ENCODE measurements at places on chromosomes 1 and 21.

DNA sequence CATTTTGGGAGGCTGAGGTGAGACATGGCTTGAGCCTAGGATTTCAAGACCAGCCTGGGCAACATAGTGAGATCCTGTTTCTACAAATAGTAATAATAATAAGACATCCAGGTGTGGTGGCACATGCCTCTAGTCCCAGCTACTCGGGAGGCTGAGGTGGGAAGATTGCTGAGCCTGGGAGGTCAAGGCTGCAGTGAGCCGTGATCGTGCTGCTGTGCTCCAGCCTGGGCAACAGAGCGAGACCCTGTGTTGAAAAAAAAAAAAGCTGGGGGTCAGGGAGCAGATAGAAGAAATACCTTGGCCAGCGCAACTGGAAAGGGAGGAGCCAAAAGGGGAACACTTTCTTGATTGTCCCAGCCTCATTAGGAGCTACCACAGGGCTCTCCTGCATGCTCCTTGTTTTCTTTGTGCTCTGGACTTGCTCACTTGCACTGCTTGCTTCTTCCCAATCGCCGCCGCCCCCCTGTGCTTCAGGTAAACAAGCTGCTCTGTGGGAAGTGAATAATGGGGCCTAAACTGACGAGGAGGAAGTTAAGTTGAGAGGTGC is 31.1 kb downstream of the PBX1 start:
- no peak for DNase-seq

DNA sequence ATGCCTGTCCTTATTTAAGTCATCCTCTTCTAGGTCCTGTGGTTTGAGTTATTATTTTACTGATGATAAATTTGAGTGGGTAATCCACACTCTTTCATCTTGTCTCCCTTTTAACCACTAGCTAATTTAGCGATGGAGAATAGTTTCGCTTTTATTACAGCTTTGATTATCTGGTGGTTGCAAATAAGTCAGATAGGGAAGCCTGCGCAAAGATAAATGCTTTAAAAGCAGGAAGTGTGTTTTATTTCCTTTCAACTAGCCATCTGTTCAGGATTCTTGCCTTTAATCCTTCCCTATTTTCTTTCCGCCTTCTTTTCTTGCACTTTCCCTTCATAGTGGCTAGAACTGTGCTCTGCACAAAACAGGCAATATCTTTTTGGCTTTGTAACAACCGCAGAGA is 129.0 kb downstream of the TGFB2 start:
- peak; percentile 45 for DNase-seq

GRCh38 chr1:90970208-90970607 is 51.6 kb downstream of the ZNF644 start:
- DNase-seq = no peak

GRCh38 chr1:202210385-202210784 is 16.8 kb downstream of the LGR6 start:
- no peak for DNase-seq

DNA sequence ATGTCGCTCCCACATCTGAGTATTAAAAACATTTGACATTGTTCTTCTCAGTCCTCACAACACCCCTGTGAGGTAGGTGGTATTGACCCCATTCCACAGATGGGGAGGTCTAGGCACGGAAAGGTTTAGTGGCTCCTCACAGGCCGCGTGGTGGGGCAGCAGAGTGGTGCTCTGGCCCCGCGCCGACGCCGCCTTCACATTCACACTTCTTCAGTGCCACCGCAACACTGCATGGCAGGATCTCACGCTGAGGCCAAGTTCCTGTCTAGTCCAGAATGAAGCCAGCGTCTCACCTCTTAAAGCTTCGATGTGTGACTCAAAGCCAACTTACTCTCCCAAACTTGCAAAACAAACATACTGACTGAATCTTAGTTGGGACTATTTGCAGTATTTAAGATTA is 12.1 kb downstream of the ICMT start:
- DNase-seq = no peak

GRCh38 chr1:77487631-77488030 is 194.8 kb downstream of the ZZZ3 start:
- DNase-seq = no peak

DNA sequence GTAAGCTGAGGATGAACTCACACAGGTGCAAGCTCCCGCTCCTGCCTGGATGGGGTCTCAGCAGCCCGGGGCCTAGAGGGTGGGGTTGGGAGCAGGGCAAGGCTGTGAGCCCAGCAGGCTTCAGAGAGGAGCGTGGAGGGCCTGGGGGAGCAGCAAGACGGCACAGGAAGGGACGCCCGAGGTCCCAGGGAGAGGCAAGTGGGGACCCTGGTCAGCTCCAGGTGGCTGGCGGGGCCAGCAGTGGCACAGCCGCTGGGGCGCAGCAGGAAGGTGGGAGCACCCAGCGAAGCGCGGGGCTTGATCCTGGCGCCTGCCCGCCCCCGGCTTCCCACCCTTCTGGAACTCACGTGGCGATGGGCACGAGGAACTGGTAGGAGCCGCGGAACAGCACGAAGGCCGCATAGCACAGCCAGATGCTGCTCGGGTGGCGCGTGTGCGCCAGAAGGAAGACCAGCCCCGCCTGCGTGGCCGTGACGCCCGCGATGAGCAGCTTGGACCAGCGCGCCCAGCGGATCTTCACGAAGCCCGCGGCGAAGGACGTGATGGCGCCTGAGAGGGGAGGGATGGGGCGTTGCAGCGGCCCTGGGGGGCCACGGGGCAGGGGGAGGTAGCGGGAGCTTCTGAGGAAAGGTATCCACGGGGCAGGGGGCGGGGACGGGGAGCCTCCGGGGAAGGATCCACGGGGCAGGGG is 11.7 kb downstream of the SLC19A1 start:
- no peak for DNase-seq

DNA sequence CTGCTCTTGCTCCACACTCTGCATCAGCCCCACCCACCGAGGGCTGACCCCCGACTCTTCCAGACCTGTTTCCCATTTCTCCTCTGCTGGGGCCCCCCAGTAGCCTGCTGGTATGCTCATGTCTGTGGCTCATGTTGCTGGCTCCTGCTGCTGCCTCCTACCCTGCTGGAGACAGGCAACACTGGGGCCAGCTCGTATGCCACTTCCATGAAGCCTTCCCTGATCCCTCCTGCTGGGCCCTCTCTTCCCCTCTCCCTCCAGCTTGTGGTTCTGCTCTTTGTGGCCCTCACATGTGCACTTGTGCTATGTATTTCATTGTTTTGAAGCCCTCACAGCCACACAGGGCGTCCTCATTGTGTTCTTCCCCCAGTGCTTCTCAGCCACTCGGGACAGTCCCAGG is 40.5 kb downstream of the CNN3 start:
- no peak for DNase-seq

- DNase-seq = no peak
Measured at GRCh38 chr1:236155399-236155767, 13.0 kb downstream of the GPR137B start.

GRCh38 chr1:205263580-205264190 is 35.9 kb downstream of the TMCC2 start:
- DNase-seq = no peak

- no peak for DNase-seq
Measured at GRCh38 chr1:229323201-229323600, 19.6 kb downstream of the CCSAP start.

- no peak for DNase-seq
Measured at GRCh38 chr1:16026723-16027484, 5.1 kb downstream of the CLCNKA start.

DNA sequence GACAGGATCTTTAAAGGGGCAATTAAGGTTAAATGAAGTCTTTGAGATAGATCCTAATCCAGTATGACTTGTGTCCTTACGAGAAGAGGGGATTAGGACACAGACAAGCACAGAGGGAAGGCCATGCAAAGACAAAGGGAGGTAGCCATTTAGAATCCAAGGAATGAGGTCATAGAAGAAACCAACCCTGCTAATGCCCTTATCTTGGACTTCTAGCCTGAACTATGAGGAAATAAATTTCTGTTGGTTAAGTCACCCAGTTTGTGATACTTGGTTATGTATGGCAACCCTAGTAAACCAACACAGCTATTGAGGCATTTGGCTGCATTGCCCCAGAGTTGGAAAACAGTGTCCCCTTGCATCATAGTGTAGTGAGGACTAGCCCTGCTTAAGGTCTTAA is 121.3 kb downstream of the MAST2 start:
- no peak for DNase-seq

- DNase-seq = no peak
Measured at GRCh38 chr1:151944857-151945575, 35.7 kb upstream of the THEM4 start.

GRCh38 chr1:201774224-201774982 is 54.6 kb upstream of the IPO9 start:
- DNase-seq = no peak

DNA sequence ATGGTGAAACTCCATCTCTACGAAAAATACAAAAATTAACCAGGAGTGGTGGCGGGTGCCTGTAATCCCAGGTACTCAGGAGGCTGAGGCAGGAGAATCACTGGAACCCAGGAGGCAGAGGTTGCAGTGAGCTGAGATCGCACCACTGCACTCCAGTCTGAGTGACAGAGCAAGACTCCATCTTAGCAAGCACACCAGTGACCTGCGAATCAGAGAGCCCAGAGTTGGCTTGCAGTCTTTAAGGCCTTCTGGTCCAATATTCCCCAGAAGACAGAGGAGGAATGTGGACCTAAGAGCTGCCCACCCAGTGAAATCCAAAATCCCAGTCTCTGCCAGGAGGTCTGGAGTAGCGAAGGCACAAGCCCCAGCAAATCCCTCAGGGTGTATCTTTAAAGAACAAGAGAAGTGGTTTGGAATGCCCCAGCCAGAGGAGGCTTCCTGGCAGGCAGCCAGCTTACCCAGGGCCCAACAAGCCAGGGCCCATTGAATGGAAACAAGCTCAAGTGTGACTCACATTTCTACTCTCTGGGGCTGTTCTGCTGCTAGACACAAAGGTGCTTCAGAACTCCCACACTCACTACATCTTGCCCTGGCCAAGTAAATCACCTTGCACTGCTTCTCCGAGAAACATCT is 23.9 kb downstream of the GPR161 start:
- peak; percentile 44 for DNase-seq

GRCh38 chr1:183233113-183233512 is 47.0 kb downstream of the LAMC2 start:
- DNase-seq = no peak

GRCh38 chr21:44805859-44806258 is 4.2 kb upstream of the UBE2G2 start:
- DNase-seq = no peak

DNA sequence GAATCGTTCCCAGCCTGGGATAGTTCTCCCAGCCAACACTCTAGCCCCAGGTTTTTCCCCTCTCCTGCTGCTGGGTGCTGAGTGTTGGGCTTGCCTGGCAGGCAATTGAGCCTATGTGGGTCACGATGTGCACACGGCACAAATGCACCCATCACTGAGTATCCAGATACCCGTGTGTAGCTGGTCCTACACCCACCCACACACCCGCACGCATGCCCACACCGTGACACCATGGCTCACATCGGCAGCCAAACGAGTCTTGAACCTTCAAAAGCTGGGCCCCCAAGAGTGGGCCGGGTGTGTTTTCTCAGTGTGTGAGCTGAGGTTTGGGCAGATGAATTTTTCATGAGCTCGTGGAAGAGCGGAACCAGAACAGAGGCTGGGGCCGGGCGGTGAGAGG is 188.5 kb downstream of the GRIK3 start:
- DNase-seq = no peak

- DNase-seq = peak; percentile 47
Measured at GRCh38 chr1:25099343-25099951, 132.9 kb downstream of the SYF2 start.

- DNase-seq = no peak
Measured at GRCh38 chr1:87905651-87906050, 577.0 kb downstream of the LMO4 start.

GRCh38 chr1:69441496-69441895 is 126.2 kb upstream of the LRRC7 start:
- no peak for DNase-seq

DNA sequence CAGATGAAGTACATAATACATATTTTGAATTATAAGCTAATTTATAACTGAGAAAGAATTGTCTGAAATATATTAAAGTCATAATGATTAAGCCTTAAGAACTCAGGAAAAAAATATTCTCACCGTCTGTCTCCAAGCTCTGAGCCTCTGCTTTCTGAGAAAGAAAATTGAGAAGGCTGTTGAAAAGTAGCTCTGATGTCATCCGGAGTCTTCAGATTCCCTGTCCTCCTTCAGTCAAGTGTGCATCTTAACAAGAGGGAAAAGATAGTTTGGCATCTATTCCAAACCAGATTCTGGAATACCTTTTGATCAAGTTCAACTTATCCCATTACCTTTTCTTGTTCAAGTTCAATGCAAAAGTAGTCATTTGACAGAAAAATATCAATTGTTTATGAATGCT is 50.6 kb downstream of the NRIP1 start:
- DNase-seq = no peak

GRCh38 chr1:44154049-44154448 is 12.6 kb upstream of the KLF18 start:
- no peak for DNase-seq

DNA sequence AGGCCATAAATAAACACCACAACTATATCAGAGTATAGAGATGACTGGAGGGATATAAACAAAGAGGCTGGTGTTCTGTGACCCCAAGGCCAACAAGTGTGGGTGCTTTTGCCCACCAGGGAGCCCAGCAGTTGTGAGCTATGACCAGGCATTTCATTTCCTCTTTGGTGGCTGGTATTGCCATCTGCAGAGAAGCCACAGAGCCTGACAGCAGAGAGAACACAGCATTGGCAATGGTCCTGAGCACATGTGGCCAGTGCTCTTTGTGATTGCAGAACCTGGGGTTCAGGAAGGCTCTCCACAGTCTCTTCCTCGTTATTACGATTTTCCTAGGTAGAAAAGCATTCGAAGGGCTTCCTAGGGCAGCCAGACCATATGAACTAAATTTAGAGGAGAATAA is 112.3 kb downstream of the TM2D1 start:
- DNase-seq = peak; percentile 42

GRCh38 chr1:235270625-235271024 is 57.4 kb downstream of the ARID4B start:
- DNase-seq = peak; percentile 46

GRCh38 chr1:86207323-86207722 is 50.8 kb upstream of the COL24A1 start:
- no peak for DNase-seq

DNA sequence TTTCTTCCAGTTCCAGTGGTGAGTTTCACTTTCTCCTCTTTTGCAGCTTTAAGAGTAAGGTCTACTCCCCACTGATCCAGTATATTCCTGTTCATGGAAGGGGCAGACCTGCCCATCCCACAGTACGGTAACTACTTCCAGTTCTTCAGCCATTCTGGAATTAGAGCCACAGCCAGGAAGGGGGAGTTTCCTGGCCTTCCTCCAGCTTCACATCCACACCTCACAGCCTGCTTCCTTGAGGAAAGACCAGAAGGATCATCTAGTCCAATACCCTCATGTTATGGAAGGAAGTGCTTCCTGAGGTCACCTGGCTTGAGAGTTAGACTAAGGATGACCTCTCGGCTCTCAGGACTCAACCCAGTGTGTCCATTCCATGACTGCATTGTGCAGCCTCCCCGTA is 597.8 kb downstream of the KIF26B start:
- no peak for DNase-seq

DNA sequence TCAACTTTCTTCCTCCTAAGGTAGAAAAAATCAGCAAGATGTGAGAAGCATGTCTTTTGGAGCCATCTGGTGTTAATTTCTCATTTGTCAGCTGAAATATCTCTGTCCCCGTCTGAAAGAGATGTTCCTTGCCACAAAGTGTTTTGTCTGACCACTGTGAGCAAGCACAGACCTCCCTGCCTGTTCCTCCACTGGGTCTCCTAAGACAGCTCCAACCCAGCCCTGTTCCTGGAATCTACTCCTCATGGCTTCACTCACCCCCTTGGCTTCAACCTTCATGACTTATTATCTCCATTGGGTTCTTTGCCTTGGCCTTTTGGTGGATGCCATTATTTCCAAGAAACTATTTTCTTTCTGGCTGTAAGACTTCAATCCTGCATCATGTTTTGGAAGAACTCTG is 65.7 kb upstream of the CACHD1 start:
- no peak for DNase-seq

Data from inflammatory macrophage treated with lipopolysaccharide for 4 hours (primary cell).